Left renal cortex interstitium (tissue), 4 donors: ENCODE measurements at places on chromosomes 5 and 9. TPM values are rescaled to one million over a fixed set of nuclear protein-coding genes. Genes with fewer than 3 reads are reported as not detected.

The FOXD4L4 gene
- polyA plus RNA-seq: not detected

The FAM153A gene
- polyA plus RNA-seq: 1.5 TPM

The CD72 gene
- polyA plus RNA-seq: 3.4 TPM

The IFNA2 gene
- polyA plus RNA-seq: not detected

The PCDHA2 gene
- 0.18 TPM for polyA plus RNA-seq

The KIF24 gene
- polyA plus RNA-seq: 6.8 TPM

DNA sequence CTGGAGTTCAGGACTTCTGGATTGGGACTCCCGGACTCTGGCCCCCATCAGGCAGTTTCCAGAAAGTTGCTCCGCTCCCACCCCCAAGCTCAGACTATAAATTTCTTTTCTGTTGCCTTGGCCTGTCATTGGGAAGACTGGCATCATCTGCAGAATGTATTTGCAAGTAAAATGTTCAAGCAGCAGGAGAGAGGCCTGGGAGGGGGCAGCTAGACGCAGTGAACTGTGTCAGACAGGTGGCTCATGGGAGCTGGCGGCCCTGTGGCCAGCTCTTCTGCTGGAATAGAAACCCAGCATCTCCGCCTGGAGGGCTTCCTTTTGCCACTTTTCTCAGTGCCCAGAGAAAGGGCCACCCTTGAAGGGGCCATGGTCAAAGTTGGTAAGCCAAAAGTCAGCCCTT, 16.0 kb downstream of the INSYN2B start:
- DNase-seq: no peak

DNA sequence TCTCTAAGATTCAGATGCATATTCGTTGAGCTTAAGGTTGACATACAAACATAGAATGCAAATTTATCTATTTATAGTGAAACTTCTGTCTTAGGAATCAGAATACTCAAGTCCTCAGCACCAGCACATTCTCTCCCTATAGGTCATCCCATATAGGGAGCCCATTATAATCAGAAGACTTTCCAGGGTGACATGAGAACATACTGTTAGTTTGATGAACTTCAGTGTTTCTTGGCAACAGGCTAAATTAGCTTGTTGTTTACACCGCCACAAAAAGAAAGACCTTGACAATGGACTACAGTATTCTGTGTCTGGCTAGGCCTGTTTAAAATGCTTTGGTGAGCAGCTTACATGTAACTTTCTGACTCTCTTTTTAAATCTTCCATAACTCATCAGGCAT, 104.2 kb downstream of the TAF11L14 start:
- DNase-seq: no peak

DNA sequence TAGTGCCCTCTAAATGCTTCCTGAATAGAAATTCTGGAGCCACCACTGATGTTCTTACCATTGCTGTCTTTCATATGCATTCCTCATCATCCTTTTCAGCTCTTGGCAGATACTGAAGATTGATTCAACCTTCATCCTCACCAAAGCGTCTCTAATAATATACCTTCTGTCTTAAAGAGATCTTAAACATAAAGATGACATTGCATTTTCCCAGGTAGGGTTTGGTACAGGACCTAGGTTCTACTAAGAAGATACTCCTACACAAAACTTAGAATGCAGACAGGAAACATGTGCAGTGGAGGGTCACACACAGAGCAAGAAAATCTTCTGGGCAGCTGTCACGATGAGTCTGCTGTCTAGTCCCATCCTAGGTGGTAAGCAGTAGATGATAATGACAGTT, 41.0 kb upstream of the RPS23 start:
- DNase-seq: no peak

DNA sequence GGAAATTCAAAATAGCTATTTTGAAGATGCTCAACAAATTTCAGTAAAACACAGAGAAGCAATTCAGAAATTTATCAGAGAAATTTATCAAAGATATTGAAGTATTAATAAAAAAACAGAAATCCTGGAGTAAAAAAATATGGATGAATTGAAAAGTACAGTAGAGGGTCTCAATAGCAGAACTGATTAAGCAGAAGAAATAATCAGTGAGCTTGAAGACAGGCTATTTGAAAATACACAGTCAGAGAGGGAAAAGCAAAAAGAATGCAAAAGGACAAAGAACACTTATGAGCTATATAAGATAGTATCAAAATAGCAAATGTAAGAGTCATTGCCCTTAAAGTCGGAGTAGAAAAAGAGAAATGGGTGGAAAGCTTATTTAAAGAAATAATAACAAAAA, 107.9 kb upstream of the PPP2R2B start:
- DNase-seq: no peak

DNA sequence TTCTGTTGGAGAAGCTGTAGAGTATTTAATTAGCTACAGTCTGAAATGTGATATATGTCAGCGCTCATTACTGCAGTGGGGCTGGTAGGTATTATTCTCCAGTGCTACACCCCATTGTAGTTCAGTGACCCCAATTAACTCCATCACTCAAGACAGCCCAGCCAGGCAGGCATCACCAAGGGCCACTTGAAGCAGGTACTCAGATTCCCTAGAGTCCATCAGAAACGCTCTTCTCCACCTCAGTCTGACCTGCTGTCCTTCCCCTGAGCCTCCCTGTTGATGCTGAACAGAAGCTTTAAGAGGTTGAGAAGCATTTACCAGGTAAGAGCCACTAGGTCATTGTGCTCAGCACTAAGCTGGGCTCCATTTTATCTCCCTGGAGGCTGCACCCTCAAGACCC, 71.8 kb downstream of the GALNT10 start:
- no peak for DNase-seq

GRCh38 chr9:17063535-17064135, 71.2 kb upstream of the CNTLN start:
- no peak for DNase-seq

- DNase-seq: no peak
These were observed 387.5 kb downstream of the PLK2 start for GRCh38 chr5:58072300-58072965.

GRCh38 chr5:154511984-154512383, 34.0 kb upstream of the HAND1 start:
- DNase-seq: no peak

DNA sequence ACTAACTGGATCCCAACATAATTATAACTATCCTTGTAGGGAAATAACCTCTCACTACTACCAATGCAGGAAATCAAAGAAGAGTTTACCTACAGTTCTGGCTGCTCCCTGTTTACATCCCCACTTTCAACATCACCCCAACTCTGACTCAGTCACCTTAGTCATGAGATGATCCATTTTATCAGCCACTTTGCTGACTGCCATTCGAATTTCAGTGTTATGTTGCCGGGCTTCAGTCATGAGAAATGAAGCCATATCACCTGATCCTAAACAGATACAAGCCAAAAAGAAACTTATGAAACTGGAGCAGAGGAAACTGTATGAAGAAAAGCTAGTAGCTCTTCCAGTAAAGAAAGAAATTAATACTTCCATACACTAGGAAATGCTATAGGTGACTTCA, 33.7 kb downstream of the SLC31A2 start:
- DNase-seq: no peak

- DNase-seq: no peak
These were observed 593 bp downstream of the STPG3 start for GRCh38 chr9:137251490-137252268.

DNA sequence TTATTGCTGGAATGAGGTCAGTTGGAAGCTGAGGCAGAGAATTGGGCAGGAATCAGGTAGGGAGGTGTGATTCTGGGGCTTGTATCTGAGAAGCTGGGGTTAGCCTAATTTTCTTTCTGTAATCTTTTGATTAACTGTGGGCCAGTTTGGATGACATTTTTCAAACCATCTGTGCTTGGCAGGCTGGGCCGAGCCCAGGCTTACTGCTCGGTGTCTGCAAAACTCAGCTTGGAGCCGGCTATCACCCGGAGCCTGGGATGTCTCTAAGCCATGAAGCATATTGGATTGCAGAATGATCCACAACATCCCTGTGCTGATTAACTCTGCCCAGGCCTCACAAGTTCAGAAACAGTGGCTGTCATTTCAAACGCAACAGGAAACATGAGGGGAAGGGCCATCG, 26.5 kb downstream of the KCNMB1 start:
- no peak for DNase-seq

DNA sequence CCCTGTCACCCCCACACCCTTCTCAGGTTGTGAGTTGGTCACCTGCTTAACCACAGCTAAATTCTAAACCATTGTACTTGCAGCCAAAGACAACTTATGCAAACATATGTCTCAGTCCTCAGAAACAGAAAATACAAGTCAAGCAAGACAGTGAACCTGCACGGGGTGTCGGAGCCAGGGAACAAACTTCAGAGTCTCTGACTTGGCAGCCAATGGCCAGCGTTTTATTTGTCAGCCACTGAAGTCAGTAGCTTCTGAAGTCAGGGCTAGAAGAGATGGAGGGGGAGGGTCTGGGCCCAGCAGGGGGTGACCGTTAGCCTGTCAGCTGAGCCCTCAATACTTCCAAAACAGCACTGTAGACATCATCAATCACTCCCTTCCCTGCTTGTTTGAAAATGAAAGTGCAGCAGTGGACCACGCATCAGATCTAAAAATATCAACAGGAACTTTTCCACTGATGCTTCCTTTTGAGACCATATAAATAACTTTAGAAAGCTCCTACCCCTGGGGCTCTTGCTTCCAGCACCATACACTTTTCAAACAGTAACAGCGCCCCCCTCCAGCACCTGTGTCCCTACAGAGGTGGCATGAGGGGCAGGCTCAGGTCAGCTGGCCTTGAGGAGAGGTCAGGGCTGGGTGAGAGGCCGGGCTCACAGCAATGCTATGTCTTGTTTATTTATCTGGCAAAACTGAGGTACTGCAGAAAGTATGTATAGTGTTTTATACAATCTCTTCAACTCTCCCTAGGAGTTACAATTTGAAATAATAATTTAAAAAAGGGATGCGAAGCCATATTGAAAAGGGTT, 142.5 kb downstream of the ACER2 start:
- no peak for DNase-seq

- DNase-seq: no peak
These were observed 159.9 kb downstream of the TMEM38B start for GRCh38 chr9:105854026-105854782.

DNA sequence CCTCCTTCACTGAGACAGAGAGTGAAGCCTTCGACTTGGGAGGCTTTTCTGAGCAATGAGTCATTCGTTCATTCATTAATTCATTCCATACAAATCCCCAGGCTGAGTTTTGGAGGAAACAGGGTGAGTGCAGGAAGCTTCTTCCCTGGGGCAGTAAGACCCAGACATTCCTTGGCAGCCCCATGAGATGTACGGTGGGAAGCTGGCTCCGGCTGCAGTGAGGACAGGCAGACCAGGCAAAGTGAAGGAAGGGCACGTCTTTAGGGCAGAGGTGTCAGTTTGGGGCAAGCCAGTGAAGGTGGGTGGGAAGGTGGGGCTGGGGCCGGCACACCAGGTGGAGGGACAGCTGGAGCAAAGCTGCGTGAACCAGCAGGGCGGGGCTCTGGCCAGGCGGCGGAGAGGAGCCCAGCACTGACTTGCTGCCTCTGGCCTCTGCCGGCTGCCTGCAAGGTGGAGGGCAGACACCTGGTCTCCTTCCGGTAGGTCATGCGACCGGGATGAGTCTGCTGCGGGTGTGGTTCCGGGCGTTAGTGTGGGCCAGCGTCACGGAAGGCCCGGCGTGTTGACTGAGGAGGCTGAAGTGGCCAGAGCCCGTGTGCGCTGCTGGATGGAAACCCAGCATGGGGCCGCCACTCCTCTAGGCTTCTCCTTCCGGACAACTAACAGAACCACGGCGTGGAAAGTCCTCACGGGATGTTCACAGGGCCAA, 16.6 kb downstream of the OLFM1 start:
- no peak for DNase-seq

DNA sequence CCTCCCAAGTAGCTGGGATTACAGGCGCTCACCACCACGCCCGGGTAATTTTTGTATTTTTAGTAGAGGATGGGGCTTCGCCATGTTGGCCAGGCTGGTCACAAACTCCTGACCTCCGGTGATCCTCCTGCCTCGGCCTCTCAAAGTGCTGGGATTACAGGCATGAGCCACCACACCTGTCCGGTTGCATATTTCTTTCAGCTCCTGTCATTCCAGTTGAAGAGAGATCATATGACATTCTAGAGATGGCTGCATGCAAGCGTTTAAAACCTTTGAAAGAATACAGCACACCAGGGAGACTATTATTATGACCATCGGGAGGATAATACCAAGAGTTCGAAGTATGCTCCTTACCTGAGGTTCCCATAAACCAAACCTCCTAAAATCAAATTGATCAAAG, 9.6 kb upstream of the NIM1K start:
- no peak for DNase-seq

- no peak for DNase-seq
These were observed 5.1 kb upstream of the CEP78 start for GRCh38 chr9:78230761-78231160.

- DNase-seq: no peak
These were observed 308.4 kb downstream of the BRINP1 start for GRCh38 chr9:119060629-119061385.

DNA sequence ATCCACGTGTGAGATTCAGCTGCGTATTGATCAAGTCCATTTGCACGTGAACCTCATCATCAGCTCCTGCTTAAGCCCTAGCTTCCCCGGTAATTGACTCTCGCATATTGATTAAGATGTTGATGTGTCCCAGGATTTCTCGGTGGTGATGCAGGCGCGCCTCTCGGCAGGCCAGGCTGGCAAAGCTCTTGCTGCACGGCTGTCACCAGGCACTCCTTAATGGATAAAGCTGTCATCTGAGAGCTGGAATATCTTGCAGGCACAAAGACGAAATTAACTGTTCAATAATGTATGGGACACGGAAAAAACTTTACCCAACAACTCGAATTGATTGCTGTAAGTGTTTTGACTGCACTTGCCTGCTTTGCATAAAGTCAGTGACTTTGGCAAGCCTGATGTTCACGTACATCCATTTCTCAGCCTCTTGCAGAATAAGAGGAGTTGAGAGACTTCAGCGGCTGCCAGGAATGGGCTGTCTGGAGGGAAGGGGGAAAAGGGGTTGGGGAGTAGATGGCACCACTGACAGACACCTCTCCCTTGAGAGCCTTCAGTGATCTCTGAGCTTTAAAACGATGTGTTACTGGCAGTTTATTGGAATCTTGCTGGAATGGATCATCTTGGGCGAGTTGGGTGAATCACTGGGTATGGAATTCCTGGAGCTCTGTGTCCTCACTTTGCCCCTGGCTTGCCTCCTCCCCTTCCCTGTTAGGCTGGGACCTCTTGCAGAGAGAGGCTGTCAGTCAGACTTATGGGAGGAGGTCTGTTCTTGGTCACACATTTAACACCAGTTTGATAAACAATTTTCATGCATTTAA, 650.3 kb downstream of the CCDC171 start:
- DNase-seq: no peak

- no peak for DNase-seq
These were observed 93.1 kb downstream of the PDE4D start for GRCh38 chr5:59800347-59800893.

- DNase-seq: no peak
These were observed 193.9 kb downstream of the GABBR2 start for GRCh38 chr9:98514841-98515240.
